GDM1 (cell line): ENCODE measurements at places on chromosomes 6 and 20.

GRCh38 chr20:17559338-17559737, 10.5 kb upstream of the DSTN start:
- no peak for DNase-seq

- DNase-seq = no peak
Observed at GRCh38 chr6:3288711-3289663, 30.2 kb downstream of the PSMG4 start.

DNA sequence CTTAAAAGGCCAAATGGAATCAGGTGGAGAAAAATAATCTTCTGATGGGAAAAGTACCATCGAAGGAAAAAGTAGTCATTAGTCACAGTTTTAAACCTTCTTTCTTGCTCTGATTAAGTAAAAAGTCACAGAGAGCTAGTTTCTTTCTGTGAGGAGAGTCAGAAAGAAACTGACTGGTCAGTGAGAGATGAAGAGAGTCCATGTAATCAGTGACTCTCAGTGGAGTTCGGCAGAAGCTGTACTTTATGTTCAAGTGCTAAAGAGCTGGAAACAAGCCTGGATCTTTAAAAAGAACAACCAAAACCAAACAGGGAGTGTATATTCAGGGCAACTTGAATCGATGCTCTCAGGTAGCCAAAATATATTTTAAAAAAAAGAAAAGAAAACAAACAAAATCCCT, 44.5 kb downstream of the MDGA1 start:
- DNase-seq = no peak

DNA sequence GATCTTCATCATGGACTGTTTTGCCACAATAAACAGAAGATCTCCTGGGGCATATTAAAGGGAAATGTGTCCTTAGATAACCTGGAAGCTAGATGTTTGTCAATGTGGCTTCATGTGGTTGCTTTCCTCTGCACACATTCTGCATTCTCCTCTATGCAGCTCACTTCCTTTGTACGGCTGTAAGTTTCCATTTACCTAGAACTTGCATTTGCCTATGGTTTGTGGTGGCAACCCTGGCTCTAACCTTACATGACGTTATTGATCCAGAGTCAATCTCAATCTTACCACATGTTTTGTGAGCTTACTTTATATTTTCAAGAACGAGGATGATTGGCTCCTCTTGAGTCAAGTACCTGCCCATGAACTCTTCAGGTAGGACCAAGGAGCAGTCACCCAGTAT, 863.1 kb downstream of the MAFB start:
- DNase-seq = no peak

GRCh38 chr6:104689551-104690205, 170.0 kb downstream of the HACE1 start:
- no peak for DNase-seq
